Germinal center (tissue), 1 donor: ENCODE measurements at places on chromosomes 4 and X.
A peak's percentile ranks its signal among the peaks of the same experiment; 100 is the strongest.

DNA sequence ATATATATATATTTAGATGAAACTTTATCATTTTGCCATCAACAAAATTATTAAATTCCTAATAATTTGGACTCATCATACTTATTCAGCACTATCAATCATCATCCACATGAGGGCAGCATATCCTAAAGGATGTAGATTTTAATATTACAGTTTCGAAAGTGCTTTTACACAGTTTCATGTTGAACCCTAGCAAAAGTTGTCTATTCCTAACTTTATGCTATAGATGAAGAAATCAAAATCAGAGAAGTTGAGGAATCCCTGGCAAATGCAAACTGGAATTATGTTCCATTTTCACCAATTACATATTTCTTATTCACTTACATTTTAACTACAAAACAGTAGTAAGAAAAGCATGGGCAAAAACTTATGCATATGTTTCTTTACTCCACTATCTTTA, 36.6 kb upstream of the UGT2A1 start:
- DNase-seq: peak; percentile 2

- no peak for DNase-seq
These were observed 742.3 kb upstream of the POU3F4 start for GRCh38 chrX:82765811-82766210.

- DNase-seq: no peak
These were observed 14.3 kb downstream of the SHROOM3 start for GRCh38 chr4:76449362-76449767.

- DNase-seq: peak; percentile 91
These were observed 21.6 kb downstream of the FABP2 start for GRCh38 chr4:119300101-119300978.

GRCh38 chr4:18881556-18881955, 860.0 kb upstream of the LCORL start:
- DNase-seq: no peak

- DNase-seq: no peak
These were observed 30.1 kb downstream of the LGI2 start for GRCh38 chr4:25000639-25001038.

DNA sequence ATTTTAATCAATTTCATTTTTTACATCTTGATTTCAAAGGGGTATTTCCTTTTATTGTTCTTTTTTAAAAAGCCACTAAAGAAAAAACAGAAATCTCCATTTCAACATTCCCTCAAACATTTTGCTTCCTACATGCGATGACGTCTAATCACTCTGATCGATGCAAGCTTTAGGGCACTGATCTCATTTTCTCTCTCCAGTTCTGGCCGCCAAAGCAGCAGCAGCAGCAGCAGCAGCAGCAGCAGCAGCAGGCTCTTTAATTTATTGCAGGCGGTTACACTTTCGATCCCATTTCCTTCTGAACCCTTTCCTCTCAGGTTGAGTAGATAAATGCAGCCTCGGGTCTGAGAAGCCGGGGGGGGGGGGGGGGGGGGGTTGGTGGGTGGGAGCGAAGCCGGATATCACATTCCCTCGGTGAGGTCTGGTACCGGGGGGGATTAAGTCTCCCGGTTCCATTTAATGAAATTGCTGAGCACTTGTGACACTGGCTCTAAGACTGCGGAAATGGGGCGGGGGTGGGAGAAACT, 3.4 kb upstream of the PCDH7 start:
- DNase-seq: no peak

GRCh38 chrX:137194164-137194563, 160.4 kb upstream of the GPR101 start:
- DNase-seq: no peak

GRCh38 chr4:130395871-130396270, 1299.9 kb downstream of the C4orf33 start:
- DNase-seq: no peak

DNA sequence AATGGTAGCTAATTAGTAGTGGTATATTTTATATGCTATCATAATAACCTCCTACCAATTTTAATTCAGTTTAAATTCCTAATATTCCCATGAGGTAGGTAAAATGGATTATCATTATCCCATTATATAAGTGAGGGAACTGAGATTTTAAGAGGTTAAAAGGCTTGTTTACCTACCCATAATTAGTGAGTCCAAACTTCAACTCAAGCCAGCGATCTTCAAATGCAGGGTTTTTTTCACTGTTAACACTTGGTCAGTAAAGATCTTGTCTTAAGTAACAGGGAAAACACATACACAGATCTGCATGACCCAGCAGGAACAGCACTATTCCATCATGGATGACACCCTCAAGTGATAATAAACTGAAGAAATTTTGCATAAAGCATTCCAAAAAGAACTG, 31.3 kb downstream of the FABP2 start:
- no peak for DNase-seq

DNA sequence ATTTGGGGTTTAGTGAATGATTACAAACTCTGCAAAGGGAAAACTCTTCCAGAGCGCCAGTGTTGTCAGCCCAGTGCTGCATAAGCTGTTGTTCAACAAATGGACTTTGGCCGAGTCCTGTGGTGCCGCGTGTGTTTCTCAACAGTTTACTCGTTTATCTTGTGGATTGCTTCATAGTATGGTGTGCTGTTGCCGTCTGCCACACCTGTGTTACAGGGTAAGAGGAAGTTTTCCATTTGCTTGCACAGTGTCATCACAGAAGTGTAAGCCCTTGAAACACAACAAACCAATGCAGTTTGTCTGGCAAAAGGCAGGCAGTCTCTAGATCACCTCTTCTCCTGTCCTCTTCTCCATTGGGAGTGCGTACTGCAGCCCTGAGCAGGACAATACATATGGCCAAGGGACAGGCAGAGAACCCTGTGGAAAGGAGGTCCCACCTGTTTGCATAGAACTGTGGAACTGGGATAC, 66.3 kb downstream of the DCUN1D4 start:
- DNase-seq: no peak

DNA sequence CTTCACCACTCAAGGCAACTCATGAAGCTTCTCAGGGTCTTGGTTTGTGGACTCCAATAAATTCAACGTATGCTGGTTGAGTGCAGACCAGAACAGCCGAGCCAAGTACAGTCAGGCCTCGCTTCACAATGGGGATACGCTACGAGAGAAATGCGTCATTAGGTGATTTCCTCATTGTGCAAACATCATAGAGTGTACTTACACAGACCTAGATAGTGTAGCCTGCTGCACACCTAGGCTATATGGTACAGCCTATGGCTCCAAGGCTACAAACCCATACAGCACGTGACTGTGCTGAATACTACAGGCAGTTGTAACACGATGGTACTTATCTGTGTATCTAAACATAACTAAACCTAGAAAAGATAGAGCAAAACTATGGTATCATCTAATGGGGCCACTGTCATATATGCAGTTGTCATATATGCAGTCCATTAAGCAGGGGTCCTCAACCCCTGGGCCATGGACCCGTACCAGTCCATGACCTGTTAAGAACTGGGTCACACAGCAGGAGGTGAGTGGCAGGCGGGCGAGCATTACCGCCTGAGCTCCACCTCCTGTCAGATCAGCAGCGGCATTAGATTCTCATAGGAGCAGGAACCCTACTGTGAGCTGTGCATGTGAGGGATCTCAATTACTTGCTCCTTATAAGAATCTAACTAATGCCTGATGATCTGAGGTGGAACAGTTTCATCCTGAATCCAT, 31.5 kb downstream of the RTL5 start:
- DNase-seq: no peak

DNA sequence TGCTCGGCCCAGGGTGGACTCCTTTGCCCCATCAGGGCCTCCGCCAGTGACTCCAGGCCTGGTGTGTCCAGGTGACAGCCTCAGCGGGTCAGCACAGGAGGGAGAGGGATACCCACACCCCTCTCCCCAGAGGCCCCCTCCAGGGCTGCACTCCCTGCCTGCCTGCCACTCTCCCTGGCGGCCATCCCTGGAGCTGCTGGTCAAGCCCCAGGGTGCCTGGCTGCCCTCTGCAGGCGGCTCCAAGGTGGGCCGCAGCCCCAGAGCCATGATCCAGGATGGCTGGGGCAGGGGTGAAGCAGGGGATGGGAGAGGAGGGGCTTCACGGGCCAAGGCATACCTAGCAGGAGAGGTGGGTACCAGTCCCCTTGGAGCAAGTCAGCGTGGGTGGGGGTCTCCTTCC, 3.8 kb downstream of the FGFRL1 start:
- DNase-seq: no peak

DNA sequence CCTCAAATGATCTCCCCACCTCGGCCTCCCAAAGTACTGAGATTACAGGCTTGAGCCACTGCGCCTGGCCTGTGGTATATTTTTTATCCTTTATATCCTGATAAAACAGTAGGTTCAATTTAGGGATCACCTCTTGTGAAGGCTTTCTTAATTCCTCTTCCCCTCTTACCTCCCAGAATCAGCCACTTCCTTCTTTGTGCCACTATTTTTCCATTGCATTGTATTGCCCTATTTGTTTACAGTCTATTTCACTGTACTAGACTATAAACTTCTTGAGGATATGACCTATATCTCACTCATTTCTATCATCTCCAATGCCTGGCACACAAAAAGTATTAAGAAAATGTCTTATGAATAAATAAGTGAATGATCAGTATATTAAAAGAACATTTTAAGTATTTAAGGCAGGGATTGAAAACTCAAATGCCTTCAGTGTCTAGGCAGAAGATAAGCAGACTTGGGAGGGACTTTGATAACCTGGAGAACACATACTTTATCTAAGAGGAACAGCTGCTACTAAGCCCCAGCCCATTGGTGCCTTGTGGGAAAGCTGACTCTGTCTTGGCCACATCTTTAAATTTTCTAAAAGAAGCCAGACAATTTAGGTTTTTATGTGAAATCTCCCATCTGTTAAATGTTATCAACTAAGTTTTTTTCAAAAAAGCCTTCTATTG, 82.3 kb upstream of the OGT start:
- no peak for DNase-seq

- DNase-seq: no peak
These were observed 65.6 kb downstream of the DCAF8L1 start for GRCh38 chrX:27915617-27916016.

GRCh38 chr4:81905971-81906370, 434.3 kb upstream of the RASGEF1B start:
- no peak for DNase-seq

DNA sequence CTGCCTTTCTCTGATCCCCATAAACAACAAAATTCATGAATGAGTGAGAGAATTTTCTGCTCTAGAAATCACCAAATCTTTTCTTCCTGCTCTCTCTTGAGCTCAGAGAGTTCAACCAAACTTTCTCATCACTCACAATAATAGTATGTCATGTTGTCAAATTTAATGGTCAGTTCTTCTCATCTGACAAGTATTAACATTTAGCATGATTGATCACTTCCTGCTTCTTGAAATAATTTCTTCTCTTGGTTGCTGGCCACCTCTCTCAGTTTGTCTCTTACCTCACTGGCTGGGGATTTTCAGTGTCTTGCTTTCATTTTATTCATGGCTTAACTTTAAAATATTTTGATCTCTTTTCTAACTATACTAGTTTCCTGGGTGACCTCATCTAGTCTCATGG, 25.5 kb upstream of the FGF5 start:
- no peak for DNase-seq

GRCh38 chr4:101299899-101300540, 47.3 kb downstream of the PPP3CA start:
- DNase-seq: no peak

DNA sequence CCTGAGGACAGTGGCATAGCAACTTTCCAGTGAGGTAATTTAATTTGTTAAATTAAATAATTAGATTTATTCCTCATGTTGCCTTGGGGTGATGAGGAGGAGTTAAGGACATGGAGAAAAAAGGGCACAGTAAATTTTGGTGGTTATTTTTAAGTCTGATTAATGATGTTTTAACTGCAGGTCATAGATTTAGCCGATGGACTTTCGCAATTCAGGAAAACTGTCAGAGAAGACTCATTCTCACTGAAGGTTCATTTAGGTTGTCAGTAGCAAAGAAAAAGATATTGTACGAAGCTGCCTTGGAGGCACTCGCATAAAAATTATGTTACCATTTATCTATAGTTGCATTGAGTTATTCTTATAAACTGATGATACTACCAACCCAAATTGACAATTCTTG, 164.2 kb upstream of the PITX2 start:
- no peak for DNase-seq

- no peak for DNase-seq
These were observed 69.4 kb downstream of the DCHS2 start for GRCh38 chr4:154422152-154422551.

DNA sequence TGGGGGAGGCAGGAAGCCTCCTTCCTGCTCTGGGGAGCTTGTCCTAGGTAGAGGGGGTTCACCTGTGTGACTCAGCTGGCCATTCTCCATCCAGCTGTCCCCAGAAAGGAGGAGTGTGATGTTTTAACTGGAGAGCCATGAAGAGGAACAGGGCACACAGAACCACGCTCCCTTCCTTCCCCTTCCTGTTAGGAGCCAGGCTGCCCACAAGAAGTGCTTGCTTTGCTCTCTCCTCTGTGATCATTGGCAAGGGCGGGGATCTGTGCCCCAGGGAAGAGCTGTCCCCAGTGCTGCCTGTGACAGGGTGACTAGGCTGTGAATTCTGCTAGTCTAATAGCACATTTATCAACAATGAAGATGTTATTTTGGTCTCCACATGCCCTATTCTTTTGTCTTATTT, 169.6 kb upstream of the GATB start:
- DNase-seq: no peak

DNA sequence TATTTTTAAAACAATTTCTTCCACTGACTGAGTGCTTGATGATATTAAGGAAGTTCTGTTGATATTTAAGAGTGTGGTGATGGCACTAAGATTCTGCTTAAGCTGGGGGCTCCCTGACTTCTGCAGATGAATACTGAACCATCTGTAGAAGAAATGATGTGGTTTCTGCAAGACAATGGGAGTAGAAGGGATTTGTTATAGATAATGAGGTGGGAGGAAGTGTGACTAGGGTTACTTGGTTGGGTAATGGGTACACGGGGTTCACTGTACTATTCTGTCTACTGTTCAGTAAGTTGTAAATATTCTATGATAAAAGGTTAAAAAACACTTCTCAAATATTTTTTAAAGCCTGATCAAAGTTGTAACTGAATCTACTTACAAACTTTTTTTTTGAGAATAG, 60.9 kb upstream of the TXK start:
- DNase-seq: no peak

- no peak for DNase-seq
These were observed 126.1 kb downstream of the ARHGEF9 start for GRCh38 chrX:63658920-63659319.

- DNase-seq: no peak
These were observed 209.1 kb upstream of the ANXA10 start for GRCh38 chr4:167883266-167883665.

DNA sequence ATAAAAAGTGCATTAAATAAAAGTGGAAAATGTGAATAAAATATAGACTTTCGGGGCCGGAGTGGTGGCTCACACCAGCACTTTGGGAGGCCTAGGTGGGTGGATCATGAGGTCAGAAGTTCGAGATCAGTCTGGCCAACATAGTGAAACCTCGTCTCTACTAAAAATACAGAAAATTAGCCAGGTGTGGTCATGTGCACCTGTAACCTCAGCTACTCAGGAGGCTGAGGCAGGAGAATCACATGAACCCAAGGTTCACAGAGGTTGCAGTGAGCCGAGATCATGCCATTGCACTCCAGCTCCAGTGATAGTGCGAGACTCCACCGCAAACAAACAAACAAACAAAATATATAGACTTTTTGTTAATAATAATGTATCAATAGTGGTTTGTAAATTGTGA, 293.6 kb upstream of the TRAM1L1 start:
- DNase-seq: no peak
